ENCODE measurements at places on chromosomes 5 and 9. TPM values are rescaled to one million over a fixed set of nuclear protein-coding genes. Genes with fewer than 3 reads are reported as not detected.

The SLCO4C1 gene
- not detected for total RNA-seq

The C5orf58 gene
- not detected for total RNA-seq

The IFNB1 gene
- total RNA-seq = not detected

The LECT2 gene
- total RNA-seq = not detected

The LCN2 gene
- total RNA-seq = not detected

The ELOVL7 gene
- under 0.01 TPM for total RNA-seq

The TAF11L2 gene
- total RNA-seq = not detected

The GABRP gene
- not detected for total RNA-seq

The NUTM2G gene
- total RNA-seq = not detected

The GMCL2 gene
- not detected for total RNA-seq

Measured in smooth muscle cell of the coronary artery (primary cell).